NCI-H2107 (cell line): ENCODE measurements at places on chromosomes 13 and 19.

- DNase-seq, result no peak
These were observed 2.4 kb downstream of the ELANE start for GRCh38 chr19:854549-854948.

DNA sequence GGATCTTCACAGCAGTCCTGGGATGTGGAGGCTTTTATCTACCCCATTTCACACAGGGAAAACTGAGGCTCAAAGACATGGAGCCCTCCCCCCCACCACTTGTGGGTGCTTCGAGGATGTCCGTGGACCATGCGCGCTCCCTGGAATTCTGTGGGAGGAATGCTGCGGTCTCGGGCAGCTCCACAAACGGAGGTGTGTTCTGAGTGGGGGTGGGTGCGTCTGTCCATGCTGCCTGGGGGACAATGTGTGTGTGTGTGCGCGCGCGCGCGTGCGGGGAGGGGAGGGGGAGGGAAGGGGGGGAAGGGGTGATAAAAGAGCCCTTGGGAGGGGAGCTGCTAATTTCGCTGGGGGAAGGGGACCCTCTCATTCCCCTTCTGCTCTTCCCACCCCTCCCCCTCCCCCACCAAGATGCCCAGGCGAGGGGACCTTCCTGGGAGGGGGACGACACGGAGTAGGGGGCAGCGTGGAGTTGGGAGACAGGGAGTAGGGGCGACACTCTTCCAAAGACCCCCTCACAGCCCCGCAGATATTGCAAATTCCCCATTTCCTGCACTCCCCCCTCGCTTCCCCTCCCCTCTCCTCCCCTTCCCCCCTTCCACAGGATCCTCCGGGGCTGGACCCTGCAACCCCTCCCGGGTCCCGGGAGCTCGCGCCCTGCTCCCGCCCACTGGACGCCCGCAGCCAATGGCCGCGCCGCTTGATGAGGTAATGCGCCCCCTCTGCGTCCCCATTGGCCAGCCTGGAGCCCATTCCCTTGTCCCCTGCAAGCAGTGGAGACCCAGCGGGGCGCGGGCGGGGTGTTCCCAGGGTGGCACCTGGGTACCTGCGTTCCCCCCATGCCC is 18.9 kb upstream of the ZNRF4 start:
- no peak for DNase-seq

GRCh38 chr19:40754611-40755247 is 3.7 kb downstream of the SNRPA start:
- DNase-seq, result no peak

DNA sequence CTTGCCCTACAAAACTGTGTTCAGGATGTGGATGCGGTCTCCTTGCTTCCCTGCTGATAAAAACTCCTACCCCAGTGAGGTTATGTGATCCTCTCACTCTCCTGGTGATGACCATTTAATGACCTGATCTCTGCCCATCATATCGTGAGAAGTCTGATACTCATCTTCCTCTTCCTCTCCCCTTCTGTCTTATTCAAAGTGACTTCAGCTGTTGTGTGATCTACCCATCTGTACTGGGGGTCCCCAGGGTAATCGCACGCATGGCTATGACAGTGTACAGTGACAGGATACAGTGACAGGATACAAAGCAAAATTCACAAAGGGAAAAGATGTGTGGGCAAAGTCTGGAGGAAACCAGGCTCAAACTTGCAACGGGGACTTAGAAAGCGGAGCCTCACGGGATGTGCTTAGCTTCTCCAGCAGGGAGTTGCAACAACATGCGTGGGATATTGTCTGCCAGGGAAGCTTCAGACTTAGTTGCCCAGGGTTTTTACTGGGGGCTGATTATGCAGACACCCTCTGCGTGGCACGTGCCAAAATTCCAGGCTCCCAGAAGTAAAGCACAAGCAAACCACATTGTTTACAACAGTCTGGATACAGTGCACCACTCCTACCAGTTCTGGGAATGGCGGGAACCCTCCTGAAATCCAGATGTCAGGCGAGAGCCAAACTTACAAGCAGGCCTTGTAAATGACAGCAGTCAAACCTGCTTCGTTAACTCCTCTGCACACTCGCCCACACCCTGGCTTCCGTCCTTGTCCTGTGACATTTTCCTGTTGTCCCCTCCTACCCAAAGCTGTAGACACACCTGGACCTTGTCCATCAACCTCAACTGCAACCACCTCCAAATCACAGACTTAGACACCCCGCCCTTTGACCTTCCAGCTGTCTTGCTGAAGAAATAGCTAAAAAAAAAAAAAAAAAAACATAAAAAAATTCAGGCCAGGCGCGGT is 18.0 kb upstream of the GARRE1 start:
- DNase-seq, result no peak

DNA sequence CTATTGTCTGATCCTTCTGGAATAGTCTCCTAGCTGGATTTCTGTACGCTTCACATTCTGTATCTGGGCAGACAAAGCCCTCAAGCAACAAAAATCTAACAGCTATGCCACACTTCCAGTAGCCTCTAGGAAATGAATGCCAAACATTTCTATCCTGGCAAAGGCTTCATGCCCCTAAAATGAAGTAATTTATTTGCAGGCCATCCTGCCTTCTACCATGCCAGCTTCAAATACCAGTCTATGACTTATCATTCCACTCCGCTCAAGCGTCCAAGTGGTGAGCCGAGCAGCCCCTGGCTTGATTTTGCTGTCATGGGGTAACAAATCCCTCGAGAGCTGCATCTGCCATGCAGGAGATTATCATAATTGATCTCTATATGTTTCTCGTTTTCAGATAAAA is 86.9 kb downstream of the LHFPL6 start:
- no peak for DNase-seq

DNA sequence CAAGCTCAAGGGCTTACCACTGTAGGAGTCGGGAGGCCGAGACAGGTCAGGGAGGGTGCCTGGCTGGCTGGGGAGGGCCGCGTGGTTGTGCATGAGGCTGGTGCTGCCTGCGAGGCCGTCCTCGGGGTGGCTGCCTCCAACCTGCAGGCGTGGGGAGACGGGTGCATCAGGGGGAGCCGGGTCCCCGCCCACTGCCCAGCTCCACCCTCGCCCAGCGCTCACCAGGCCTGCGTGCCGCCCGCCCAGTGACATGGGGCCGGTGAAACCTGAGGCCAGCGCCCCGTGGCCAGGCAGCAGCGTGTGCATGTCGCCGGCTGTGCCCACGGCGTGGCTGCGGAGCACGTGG is 13.8 kb upstream of the UQCR11 start:
- no peak for DNase-seq

GRCh38 chr13:25992076-25992475 is 59.7 kb downstream of the SHISA2 start:
- no peak for DNase-seq
